ENCODE measurements at places on chromosomes 6 and 20. TPM values are rescaled to one million over a fixed set of nuclear protein-coding genes. Genes with fewer than 3 reads are reported as not detected.

Gene FAM209B
- not detected for total RNA-seq

Gene BMP7
- 317 TPM for total RNA-seq

DNA sequence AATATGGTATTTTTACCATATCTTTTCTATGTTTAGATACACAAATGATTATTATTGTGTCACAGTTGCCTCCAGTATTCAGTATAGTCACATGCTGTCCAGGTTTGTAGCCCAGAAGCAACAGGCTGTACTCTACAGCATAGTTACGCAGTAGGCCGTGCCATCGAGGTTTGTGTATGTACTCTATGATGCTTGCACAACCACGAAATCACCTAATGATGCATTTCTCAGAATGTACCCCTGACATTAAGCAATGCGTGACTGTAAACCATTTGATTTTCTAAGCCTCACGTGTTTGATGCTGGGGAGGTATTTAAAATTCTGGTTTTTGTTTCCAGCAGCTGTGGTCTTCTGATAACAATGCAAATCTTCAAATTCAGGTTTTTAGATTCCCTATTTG is 207.6 kb downstream of the UST start:
- no peak overlapping the region for H3K27ac ChIP-seq
- H3K27me3 ChIP-seq, result no peaks in the 10 kb centered on the region
- H3K4me1 ChIP-seq, result no peaks in the 10 kb centered on the region
- no peak overlapping the region for H3K4me3 ChIP-seq

GRCh38 chr6:117568831-117569410 is 33.4 kb downstream of the GOPC start:
- no peaks in the 10 kb centered on the region for H3K36me3 ChIP-seq
- no peak overlapping the region for H3K27ac ChIP-seq
- no peaks in the 10 kb centered on the region for H3K27me3 ChIP-seq
- H3K4me1 ChIP-seq, result no peaks in the 10 kb centered on the region
- no peak overlapping the region for H3K4me3 ChIP-seq
- no peak for DNase-seq

DNA sequence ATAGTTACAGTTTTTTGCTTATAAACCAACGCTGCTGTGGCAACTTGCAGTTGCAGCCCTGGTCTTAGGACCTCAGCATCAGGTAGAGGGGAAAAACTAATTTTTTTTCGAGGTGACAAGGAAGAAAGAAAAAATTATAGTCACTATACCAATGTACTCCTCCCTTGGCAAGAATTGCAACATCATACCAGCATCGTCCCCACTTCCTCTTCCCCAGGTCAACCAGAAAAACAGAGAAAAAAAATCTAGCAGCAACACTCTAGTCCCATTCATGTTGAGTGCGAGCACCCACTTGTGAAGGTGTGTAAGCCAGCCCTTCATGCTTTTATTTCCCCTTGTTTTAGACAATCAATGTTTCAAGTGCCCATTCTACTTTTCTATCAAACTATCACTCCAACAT is 13.1 kb upstream of the DCBLD1 start:
- no peak for DNase-seq
- no peak overlapping the region for H3K27ac ChIP-seq
- no peaks in the 10 kb centered on the region for H3K4me1 ChIP-seq
- no peak overlapping the region for H3K4me3 ChIP-seq
- no peaks in the 10 kb centered on the region for H3K36me3 ChIP-seq

GRCh38 chr6:163017801-163018200 is 290.0 kb downstream of the PACRG start:
- H3K27me3 ChIP-seq, result no peaks in the 10 kb centered on the region
- no peak for DNase-seq
- no peaks in the 10 kb centered on the region for H3K4me1 ChIP-seq
- no peak overlapping the region for H3K4me3 ChIP-seq
